Large intestine (tissue), 12 donors: ENCODE measurements at places on chromosomes 2 and 18.

- DNase-seq = peak; percentile 40
These were observed 4.4 kb downstream of the C2orf92 start for GRCh38 chr2:97673915-97674283.

- DNase-seq = no peak
These were observed 74.8 kb downstream of the ARHGAP15 start for GRCh38 chr2:143204062-143204461.

DNA sequence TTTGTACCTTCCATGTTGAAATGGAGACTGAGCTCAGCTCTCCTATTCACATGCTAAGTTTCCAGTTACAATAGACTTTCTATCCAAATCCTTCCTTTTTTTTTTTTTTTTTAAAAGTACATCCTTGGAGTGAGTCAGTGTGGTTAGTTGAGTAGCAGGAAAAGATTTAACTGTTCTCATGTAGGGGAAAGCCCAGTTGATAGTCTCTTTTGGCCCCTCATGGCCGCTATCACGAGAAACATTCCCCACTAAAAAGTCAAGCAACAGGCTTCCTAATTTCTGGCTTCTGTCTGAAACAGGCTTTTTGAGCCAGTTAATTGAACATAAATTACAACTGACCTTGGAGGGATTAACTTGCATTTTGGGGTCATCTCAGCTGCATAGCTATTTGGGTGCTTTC is 161.3 kb downstream of the MEIS1 start:
- DNase-seq = no peak

GRCh38 chr2:1024981-1025380 is 74.3 kb downstream of the SNTG2 start:
- DNase-seq = no peak

GRCh38 chr2:1664698-1665097 is 79.6 kb downstream of the PXDN start:
- no peak for DNase-seq

DNA sequence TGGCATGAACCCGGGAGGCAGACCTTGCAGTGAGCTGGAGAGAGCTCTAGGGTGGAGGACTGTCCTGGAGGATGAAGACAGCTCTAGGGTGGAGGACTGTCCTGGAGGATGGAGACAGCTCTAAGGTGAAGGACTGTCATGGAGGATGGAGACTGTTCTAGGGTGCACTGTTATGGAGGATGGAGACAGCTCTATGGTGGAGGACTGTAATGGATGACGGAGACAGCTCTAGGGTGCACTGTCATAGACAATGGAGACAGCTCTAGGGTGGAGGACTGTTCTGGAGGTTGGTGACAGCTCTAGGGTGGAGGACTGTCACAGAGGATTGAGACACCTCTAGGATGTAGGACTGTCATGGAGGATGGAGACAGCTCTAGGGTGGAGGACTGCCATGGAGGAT is 21.1 kb upstream of the KCNG2 start:
- no peak for DNase-seq

DNA sequence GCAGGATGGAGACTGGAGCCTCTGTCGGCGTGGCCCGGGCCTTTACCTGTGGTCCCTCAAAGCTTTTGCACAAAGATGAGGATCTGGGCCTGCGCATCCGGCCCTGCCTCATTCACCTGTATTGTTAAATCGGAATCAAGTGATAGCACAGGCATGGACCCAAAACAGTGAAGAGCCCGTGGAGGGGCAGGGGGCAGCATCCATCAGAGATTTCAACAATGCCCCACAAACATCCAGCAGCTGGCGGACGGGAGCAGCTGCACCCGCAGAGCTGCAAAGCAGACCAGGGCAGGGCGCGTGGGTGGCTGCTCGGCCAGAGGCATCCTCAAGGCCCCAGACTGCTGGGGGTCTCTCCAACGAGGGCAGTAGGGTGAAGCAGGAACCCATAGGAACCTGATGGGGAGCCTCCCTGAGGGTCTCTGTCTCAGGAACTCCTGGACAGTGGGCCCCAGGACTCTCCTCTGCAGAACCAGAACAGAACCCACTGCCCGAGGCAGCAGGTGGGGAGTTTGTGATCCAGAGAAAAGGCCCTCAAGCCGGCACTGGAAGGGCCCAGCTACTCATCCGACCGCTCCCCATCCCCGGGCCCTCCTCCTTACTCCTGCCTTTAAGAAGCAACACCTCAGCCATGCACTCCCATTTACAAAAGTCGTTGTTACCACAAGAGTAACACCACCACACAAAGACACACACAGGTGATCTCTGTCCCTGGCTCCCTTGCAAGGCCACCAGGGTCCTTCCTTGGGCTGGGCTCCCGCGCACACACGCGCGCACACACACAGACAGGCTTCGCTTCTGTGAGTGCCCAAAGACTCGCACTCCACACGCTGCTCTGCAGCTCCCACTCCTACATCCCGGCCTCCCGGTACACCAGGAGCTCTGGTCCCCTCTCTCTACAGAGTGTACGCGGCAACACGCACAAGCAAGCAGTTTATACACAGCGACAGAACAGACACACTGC is 28.8 kb downstream of the HDAC4 start:
- no peak for DNase-seq

DNA sequence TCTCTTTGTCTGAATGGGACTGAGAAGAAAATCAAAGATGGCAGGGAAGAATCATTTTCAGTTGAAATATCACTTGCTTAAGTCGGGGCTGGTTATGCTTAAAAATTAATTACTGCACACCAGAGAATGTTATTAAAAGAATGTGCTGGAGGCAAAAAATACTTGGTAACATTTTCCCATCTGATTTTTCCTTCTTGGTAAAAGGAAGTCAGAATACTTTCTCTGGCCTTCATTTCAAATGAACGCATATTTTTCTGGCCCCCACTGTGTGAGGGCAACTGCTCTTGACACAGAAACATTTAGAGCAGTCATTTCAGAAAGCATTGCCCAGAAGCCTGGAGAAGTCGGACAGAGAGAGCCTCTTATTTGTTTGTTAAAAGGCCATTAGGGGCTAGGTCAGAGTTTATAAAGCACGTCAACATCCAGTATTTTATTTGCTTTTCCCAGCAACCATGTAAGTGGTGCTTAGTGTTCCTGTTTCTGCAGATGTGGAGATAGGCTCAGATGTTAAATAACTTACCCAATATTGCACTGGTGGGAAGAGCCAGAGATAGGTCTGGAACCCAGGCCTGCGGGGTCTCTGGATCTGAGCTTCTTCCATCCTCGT is 32.9 kb upstream of the LYPD6B start:
- no peak for DNase-seq

DNA sequence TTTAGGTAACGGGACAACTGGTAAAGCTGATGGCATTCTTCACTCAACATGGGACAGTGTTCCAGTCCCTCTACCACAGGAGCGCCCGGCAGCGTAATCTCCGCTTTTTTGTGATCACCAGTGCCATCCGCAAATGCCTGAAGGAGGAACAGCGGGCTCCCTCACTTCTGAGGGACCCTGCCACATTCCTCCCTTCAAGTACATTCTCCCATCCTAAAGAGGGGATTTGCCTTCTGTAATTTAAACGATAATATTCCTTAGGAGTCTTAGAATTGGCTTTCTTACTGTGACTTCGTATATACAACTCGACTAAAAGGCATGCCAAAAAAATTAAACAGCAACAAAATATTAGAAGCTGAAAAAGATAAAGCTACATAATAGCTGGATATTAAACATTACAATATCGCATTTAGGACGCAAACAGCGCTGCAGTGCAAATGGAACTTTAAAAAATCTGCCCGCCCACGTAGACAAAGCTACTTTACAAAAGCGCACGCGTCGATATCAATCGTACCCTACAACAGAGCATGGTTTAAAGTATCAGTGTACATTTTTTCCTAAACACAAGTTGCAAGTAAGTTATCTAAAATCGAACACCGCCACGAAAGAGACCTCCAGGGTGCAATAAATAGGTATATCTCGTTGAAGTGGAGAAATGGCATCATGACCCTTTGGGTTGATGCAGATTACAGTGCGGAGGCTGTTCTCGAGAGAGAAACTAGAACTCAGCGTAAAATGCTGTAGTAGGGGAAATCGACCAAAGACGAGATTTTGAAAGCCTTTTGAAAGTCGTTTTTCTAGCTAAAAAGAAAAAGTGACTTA is 2.3 kb upstream of the VSNL1 start:
- no peak for DNase-seq

DNA sequence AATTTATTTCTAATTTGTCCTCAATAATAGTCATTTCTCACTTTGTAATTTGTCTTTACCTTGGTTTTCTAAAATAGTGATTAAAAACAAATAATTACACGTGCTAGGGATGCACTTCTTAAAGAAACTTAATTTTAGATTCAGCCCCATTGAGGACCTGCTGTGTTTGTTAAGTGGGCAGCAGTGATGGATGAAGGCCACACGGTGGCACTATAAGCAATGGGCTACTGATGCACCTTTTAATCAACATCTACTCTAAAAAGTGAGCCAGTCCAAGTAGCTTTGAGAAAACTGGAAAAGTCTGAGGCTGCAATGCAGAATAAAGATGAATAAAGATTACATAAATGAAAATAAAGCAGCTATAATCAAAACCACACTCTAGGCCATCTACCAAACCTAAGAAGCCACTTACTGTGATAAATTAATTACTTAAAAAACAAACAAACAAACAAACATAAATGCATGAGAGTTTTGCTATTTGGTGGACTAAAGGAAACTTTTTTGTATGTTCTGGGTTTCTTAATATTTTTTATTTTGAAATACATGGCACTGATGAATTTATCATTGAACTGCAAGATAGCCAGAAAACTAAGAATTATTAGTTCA is 89.3 kb downstream of the PDE11A start:
- DNase-seq = peak; percentile 30

DNA sequence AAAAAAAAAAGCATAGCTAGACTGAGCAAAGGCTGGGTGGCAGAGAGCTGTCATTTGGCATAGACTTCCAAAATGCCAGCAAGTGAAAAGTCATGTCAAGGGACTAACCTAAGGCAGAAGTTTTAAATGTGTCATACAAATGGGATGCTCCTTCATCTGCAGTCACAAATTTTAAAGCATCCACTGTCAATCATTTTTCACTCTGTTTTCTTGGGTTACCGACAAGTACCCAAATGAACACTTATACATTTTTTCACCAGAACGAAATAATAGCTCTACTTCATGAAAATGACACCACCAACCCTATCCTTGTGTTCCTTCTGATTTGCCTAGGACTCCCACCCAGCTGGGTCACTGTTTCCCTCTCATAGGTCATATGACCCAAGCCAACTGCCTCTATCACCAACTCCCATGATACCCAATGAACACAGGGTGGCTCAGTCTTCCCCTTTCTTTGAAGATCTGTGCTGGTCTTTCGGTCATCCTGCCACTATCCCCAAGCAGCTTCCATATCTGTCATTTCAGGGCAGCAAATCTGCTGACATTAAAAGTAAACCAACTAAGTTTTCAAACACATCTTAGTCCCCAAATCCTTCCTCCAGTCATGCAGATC is 21.5 kb downstream of the KLF7 start:
- no peak for DNase-seq

DNA sequence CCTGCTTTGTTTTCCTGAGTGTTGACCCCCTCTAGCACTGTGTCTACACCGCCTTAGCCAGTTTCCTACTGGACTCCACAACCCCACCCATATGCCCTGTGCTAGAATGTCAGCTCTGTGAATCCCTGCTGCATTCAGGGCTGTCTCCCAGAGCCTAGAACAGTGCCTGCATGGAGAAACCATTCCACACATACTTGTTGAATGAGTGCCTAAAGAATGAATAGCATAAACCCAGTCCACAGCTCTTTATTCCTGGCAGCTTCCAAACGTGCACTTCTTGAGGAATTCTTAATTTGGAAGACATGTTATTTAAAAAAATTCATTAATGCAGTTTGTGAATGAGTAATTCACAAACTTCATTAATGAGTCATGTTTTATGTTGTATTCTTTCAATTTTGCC is 6.5 kb upstream of the NAPG start:
- no peak for DNase-seq

- DNase-seq = no peak
These were observed 164.4 kb upstream of the VRK2 start for GRCh38 chr2:57881998-57882888.

- no peak for DNase-seq
These were observed 450.7 kb downstream of the TNS1 start for GRCh38 chr2:217552081-217552480.

GRCh38 chr2:156486147-156486546 is 50.0 kb downstream of the GPD2 start:
- no peak for DNase-seq

GRCh38 chr18:39724652-39725051 is 2159.1 kb upstream of the CELF4 start:
- no peak for DNase-seq

DNA sequence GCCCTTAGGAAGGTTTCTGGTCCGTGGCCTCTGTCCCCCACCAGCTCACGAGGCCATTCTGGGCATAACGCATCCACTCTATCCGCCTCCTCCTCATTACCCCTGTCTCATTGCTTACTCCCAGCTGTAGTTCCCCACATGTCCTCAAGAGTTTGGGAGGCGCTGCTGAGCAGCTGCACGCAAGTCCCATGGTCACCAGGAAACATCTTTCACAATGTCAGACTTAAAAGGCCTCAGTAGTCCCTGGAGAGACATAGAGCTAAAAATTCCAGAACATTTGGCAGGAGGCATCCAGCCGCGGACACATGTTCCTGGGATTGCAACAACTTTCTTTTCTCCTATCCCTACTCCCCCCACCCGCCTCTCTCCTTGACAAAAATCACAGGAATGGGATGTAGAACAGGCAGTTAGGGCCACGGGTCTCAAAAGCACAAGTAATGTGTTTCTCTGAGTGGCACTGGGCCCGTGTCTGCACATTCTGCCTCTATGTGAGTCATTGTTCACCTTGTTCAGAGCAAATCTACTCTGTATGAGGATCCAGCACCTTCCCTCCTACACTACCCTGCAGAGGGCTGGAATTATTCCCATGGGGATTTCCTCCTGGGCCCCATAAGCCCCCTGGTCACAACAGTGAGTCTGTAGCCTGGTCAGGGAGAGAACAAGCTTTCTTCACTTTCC is 8.1 kb downstream of the LBH start:
- peak; percentile 76 for DNase-seq

DNA sequence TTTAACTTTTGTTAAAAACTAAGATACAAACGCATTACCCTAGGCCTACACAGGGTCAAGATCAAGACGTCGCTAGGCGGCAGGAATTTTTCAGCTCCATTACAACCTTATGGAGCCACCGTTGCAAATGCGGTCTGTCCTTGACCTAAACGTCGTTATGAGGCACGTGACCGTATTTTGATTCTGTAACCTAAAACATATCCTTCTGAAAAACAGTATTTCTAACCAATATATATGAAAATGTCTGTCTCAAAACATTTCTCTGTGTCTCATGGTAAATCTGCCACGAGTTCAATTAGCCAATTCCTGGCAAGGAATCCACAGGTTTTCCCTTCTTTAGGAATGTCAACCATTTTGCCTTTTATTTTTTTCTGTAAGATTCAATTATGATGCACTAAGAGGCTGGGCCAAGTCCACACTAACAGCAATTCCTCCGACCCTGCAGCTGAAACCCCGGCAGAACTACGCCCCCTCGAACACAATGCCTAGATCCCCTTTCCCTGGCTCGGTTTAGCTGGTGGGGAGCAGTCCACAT is 1.7 kb downstream of the RTN4 start:
- DNase-seq = no peak
